ENCODE measurements at places on chromosomes 1 and 21. TPM values are rescaled to one million over a fixed set of nuclear protein-coding genes. Genes with fewer than 3 reads are reported as not detected.
A peak's percentile ranks its signal among the peaks of the same experiment; 100 is the strongest.

DNA sequence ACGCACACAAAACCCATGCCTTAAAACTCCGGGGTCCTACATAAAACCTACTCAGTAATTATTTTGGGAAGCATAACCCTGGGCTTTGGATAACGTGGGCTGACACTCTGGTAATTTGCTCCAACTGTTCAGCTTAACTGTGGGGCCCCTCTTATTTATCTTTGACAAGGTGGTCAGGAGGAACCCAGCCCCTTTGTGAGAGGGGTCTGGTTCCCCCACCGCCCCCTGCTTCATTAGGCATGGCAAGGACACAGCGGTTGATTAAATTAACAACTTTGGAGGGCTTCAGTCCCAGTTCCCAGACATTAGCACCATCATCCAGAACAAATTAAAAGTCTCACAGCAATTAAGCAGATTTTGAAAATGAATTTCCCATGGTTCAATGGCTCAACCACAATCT is 14.7 kb downstream of the WLS start:
- no peak overlapping the region for H3K4me3 ChIP-seq
- no peak for DNase-seq
- H3K27ac ChIP-seq = no peak overlapping the region
- no peaks in the 10 kb centered on the region for H3K4me1 ChIP-seq
- H3K27me3 ChIP-seq = no peaks in the 10 kb centered on the region

DNA sequence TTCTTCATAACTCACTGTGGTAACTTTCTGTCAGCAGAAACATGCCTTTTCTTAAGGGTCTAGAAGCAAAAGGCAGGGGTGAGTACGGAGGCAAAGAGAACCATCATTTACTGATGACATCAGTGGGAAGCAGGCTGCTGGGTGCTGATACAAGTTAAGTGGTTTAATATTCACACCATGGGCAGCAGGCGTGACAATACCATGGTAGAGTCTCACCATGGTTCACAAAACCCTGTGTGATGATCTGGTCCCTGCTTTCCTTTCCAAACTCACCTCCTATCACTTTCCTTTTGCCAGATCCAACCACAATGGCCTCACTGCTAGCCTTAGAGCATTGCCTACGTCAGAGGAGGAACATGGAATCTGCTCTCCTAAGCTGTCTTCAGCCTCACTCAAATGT is 8.7 kb downstream of the MAB21L3 start:
- H3K27me3 ChIP-seq = peaks cover 16% of the 10 kb centered on the region
- no peak overlapping the region for H3K4me3 ChIP-seq
- no peaks in the 10 kb centered on the region for H3K36me3 ChIP-seq
- no peak for DNase-seq

DNA sequence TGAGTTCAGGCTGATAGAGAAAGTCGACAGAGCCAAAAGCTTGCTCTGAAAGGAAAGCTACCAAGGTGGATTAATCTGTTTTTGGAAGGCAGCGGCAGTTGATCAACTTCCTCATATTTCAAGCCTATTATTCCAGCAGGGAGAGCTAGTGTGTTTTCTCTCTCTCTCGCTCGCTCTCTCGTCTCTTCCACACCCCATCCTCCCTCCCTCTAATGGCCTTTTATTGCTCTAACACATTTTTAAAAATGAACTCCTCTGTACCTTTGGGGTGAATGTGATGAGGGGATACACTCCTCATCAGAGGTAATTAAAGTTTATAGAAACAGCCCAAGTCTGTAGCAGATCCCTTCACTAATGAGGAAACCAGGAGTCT is 126.4 kb downstream of the CLIC6 start:
- H3K27me3 ChIP-seq = no peaks in the 10 kb centered on the region
- peaks cover 85% of the 10 kb centered on the region for H3K36me3 ChIP-seq
- H3K4me1 ChIP-seq = no peaks in the 10 kb centered on the region
- H3K4me3 ChIP-seq = no peak overlapping the region

The SLC44A5 gene
- 1.6 TPM for total RNA-seq

- H3K4me3 ChIP-seq = no peak within 1 kb of the TSS
- no peak for DNase-seq
- no peaks in the 10 kb centered on the region for H3K36me3 ChIP-seq
- H3K27me3 ChIP-seq = no peaks in the 10 kb centered on the region
- no peaks in the 10 kb centered on the region for H3K4me1 ChIP-seq
- H3K27ac ChIP-seq = no peak within 1 kb of the TSS
Observed at GRCh38 chr1:152774875-152775274, at the start of gene LCE1F. TSS of gene LCE1F (plus strand) at chr1:152775140. CDS start at chr1:152776372, 1,232 bp downstream.

The MIXL1 gene
- total RNA-seq = not detected

- no peaks in the 10 kb centered on the region for H3K27me3 ChIP-seq
- H3K4me1 ChIP-seq = no peaks in the 10 kb centered on the region
- H3K4me3 ChIP-seq = no peak overlapping the region
- no peak overlapping the region for H3K27ac ChIP-seq
- no peak for DNase-seq
Observed at GRCh38 chr1:33147997-33148314, 33.9 kb downstream of the TRIM62 start.

- no peak overlapping the region for H3K4me3 ChIP-seq
- H3K27ac ChIP-seq = no peak overlapping the region
- no peaks in the 10 kb centered on the region for H3K4me1 ChIP-seq
- no peak for DNase-seq
Observed at GRCh38 chr1:43005460-43006361, 47.0 kb upstream of the SLC2A1 start.

DNA sequence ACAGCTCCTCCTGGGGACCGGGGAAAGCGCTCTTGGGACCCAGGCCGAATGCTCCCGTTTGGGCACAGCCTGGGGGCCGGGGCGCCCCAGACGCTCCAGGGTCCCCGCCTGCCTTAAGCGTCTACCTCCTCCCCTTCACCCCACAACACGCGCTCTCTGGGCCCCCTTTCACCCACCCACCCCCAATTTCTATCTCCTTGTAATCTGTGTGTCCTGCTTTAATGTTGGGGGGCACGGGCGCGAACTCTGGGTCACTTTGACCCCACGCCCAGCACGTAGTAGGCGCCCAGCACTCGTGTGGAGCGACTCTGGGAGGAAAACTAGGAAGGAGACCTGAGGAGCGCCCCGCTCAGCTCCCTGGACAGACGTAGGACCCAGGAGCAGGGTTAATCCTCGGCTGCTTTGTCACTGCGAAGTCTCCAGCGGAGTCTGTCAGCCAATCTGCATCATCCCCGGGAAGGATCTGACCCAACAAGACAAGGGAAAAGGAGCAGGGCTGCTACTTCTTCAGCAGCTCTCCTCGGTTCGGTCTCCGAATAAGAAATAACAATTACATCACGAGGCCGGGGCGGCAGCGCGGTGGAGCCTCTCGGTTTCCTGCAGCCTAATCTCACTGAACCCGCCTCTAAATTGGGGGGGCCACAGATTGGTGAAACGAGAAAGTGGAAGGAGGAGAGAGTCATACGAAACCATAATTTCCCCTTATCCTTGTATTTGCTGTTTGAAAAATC is 757 bp upstream of the NRIP1 start:
- peak; percentile 79 for DNase-seq
- peaks cover 27% of the 10 kb centered on the region for H3K4me1 ChIP-seq
- H3K27ac ChIP-seq = peak overlapping the region; percentile 76
- H3K4me3 ChIP-seq = peak overlapping the region; percentile 93
- peaks cover 30% of the 10 kb centered on the region for H3K27me3 ChIP-seq

DNA sequence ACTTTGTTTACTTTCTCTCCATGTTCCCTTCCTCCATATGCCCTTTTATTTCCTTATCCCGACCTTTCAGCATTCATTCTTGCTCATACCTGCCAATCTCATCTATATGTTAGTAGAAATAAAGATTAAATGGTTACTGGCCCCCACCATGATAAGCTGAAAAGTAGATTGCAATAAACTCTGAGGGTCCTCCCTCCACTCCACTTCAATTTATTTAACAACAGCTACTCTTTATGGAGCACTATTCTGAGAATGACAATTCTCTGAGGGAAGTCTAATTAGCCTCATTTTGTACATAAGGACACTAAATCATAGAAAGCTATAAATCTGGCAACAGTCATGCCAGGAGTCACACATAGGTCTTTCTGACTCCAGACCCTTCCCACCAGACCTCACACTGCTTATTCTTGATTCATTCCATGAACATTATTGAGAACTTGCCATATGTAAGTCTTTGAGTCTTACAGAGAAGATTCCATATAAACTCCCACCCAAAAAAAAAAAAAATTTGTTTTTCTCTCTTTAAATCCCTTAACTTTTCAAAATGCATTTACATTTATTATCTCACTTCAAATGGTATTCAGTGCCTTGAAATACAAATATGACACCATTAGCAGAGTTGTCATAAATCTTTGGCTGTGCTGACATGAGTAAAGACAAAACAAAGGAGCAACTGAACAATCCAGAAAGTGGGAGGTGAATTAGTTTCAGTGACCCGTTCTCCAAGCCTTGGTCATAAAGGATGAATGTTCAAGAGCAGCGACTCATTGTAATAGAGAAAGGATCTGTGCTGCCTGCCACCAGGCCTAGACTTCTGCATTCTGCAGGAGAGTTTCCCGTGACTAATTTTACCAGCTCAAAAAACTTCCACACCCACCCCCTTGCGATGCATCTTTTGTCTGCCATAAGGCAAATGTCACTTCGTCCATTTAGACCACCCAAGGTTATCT is 28.5 kb downstream of the PALMD start:
- no peak overlapping the region for H3K4me3 ChIP-seq
- no peak for DNase-seq
- H3K4me1 ChIP-seq = no peaks in the 10 kb centered on the region
- H3K27me3 ChIP-seq = peaks cover 4% of the 10 kb centered on the region

DNA sequence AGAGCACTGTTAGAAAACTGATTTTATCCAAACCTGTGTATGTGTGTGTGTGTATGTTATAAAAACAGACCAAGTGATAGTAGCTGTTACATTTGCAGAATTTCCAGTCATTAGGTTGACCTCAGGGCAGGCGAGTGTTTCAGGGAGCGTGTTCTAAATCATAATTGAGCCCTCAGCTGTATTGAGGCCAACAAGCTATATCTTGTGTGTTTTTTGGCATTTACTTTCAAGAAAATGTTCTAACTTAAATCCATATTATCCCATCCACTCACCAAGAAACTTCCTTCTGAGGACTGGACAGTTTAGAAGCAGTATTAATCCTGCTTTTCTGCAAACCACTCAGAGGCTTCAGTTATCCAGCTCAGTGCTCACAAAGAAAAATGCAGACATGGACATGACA is 12.0 kb downstream of the DDAH1 start:
- H3K27me3 ChIP-seq = no peaks in the 10 kb centered on the region
- H3K4me1 ChIP-seq = no peaks in the 10 kb centered on the region
- no peak overlapping the region for H3K27ac ChIP-seq
- H3K36me3 ChIP-seq = no peaks in the 10 kb centered on the region
- no peak for DNase-seq
- no peak overlapping the region for H3K4me3 ChIP-seq

DNA sequence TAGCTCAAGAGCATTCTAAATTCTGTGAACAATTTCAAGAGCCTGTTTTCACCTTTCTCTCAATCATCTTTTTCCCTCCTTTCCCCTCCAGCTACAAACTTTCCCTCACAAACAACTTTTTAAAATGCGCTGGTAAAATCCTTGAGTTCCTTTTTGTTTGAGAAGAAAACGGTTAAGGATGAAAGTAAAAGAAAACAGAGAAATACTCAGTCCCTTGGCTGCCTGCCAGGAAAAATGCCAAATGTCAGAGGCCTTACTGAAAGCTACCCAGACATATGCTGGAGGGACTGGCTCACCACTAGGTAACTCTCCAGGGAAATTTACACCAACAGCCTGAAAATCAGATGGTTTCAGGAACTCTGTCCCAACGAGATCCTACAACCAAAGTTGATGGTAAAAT is 11.0 kb upstream of the SERBP1 start:
- no peaks in the 10 kb centered on the region for H3K36me3 ChIP-seq
- no peak overlapping the region for H3K27ac ChIP-seq
- H3K4me1 ChIP-seq = no peaks in the 10 kb centered on the region
- H3K27me3 ChIP-seq = no peaks in the 10 kb centered on the region
- no peak for DNase-seq
- no peak overlapping the region for H3K4me3 ChIP-seq

The MAP3K7CL gene
- 24.6 TPM for total RNA-seq

The E2F2 gene
- 13.8 TPM for total RNA-seq

All from CD4-positive, CD25-positive, alpha-beta regulatory T cell (primary cell).